Adrenal gland (tissue), 19 donors: ENCODE measurements at places on chromosomes 3 and 15. TPM values are rescaled to one million over a fixed set of nuclear protein-coding genes. Genes with fewer than 3 reads are reported as not detected.

GRCh38 chr3:189967254-189967865 is 153.3 kb downstream of the P3H2 start:
- DNase-seq: peak; percentile 50

Gene MYO5C
- 2.1 TPM for polyA plus RNA-seq

GRCh38 chr3:9012521-9012920 is 49.2 kb upstream of the RAD18 start:
- DNase-seq: no peak

- DNase-seq: no peak
Measured at GRCh38 chr3:151890721-151891141, 17.3 kb downstream of the SUCNR1 start.
